ENCODE measurements at places on chromosomes 6 and 20.
A peak's percentile ranks its signal among the peaks of the same experiment; 100 is the strongest.

- DNase-seq: no peak
Measured at GRCh38 chr20:40393197-40394079, 295.6 kb downstream of the MAFB start.

- no peak for DNase-seq
Measured at GRCh38 chr20:32966382-32966781, 37.9 kb downstream of the SUN5 start.

GRCh38 chr6:70669133-70669532 lies 1.4 kb downstream of the SMAP1 start:
- no peak for DNase-seq

DNA sequence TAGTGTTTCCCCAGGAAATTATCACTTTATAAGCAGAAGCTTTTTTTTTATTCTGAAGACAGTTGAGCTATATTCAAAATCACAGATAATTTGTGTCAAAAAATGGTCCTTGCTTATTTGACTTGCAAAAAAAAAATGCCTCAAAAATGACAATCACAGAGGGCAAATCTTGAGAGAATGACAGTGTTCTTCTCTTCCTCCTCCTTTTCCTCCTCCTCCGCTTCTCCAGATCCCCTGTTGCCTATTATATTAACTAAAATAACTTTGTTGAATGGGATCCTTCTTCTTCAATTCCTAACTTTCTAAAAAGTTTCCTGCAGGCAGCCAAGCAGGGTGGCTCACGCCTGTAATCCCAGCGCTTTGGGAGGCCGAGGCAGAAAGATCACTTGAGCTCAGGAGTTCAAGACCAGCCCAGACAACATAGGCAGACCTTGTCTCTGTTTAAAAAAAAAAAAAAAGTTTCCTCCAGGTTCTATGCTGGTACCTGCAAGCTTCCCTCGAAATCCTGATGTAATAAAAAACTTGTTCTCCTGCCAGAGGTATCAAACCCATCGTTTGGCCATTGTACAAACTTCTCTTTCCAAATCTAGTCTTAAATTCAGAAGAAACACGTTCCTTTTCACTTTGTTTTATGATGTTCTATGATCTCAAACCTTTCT lies 128.6 kb downstream of the IPCEF1 start:
- DNase-seq: no peak

DNA sequence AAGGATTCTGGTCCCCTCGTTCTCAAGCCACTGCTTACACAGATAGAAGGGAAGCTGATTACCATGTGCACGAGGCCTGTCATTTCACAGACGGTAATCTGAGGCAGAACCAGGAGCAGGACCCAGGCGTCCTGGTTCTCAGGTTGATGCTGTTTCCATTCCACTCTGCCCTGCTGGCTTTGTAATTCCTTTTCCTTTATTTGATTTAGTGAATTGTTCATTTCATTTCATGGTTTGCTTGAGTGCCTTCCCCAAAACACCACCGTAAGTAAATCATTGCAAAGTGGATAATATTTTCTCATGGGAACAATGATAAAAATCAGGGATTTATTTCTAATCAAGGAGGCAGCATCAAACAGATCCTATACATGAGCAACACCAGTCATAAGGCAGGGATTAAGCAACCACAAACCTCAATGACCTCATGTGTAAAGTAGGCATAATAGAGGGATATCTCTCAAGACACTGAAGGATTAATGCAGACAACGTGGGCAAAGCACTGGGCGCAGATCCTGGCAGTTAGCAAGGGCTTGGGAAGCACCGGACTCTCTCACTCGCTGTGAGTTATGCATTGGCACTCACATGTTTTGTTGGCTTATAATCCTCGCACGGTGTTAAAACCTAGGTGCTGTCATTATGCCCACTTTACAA lies 229.5 kb upstream of the FOXQ1 start:
- DNase-seq: no peak

DNA sequence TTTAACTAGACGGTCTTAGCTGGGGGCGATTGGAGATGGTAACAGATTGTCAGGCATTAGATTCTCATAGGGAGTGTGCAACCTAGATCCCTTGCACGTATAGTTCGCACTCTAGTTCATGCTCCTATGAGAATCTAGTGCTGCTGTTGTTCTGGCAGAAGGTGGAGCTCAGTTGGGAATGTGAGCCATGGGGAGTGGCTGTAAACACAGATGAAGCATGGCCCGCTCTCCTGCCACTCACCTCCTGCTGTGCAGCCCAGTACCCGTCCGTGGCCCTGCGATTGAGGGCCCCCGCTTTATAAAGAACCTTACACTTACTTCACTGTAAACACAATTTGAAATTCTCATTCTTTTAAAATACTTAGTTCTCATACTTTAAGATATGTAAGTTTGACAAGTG lies 339.4 kb downstream of the CDH26 start:
- no peak for DNase-seq

GRCh38 chr6:79894939-79895338 lies 52.4 kb downstream of the ELOVL4 start:
- DNase-seq: no peak

GRCh38 chr6:56025795-56026194 lies 150.4 kb upstream of the BMP5 start:
- DNase-seq: no peak

- DNase-seq: no peak
Measured at GRCh38 chr6:22102671-22103070, 194.2 kb downstream of the PRL start.

- no peak for DNase-seq
Measured at GRCh38 chr6:71446470-71446869, 157.9 kb downstream of the OGFRL1 start.

DNA sequence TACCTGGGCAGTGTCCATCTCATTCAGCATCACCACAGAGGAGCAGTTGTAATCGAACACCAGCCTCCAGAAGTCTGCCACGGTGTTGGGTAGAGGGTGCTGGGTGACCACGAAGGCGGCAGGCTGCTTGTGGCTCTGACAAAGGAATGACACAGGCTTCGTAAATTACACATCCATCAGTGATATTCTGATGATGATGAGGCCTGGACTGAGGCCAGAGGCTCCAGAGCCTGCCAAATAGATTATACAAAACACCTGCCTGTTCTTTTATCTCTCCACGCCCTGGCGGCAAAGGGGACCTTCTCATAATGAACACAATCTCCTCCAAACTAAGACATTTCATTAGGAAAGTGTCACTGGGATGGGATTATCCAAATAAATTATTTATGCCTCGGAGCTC lies 480.2 kb upstream of the CHD6 start:
- no peak for DNase-seq

GRCh38 chr6:46137387-46137786 lies 7.6 kb downstream of the ENPP4 start:
- DNase-seq: no peak

DNA sequence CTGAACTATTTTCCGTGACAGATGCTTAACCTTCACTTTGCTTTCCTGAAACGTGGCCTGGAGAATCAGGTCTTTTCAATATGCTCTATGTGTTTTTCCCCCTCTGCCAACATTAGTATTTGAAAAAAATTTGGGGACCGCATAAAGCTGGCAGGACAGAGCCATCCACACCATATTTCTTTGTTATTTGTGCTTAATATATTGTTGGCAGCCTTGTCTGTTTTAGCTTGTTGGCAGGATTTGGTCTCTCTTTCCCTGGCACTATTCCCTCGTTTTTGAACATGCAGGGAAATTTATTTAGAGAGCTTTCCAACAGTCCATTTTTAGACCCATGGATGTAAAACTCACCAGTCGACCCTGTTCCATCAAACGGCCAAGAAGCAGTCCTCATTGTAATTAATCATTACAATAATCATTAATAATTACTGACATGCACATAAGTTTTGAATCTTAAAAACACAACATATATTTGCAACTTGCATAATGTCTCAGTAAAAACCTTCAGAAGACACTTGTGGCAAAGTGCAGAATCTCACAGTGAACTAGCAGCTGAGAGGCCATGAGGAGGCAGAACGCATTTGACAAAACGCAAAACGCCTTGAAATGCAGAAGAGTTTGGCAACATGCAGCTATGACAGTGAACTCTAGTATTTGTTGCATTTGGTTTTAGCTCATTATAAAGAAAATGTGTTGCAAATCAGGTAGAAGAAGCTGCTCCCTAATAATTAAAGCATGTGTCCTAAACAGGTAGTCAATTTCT lies 514.2 kb downstream of the C6orf118 start:
- no peak for DNase-seq

GRCh38 chr6:145964948-145965366 lies 799 bp upstream of the SHPRH start:
- DNase-seq: no peak

DNA sequence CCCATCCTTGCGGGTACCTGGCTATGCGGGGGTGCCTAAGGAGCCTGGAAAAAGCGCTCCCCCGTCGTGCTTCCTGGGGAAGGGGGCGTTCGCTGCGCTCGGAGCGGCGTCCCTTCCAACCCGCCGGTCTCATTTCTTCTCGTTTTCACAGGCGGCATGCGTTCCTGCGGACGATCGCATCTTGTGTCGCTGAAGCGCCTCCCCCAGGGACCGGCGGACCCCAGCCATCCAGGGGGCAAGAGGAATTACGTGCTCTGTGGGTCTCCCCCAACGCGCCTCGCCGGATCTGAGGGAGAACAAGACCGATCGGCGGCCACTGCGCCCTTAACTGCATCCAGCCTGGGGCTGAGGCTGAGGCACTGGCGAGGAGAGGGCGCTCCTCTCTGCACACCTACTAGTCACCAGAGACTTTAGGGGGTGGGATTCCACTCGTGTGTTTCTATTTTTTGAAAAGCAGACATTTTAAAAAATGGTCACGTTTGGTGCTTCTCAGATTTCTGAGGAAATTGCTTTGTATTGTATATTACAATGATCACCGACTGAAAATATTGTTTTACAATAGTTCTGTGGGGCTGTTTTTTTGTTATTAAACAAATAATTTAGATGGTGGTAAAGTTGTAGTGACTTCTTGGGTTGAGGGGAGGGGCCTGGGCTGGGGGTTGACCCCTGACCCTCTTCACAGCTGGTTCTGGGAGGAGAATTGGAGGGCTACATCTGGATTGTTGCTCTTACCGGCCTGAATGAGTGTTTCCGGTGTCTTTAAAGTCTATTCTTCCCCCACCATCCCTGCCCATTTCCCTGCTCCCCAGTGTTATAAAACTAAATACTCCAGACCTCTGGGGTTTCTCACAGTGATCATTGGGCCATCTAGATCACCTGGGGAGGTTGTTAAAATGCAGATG lies 1.1 kb downstream of the ID1 start:
- no peak for DNase-seq

- DNase-seq: no peak
Measured at GRCh38 chr6:82484001-82484400, 120.4 kb downstream of the TPBG start.

DNA sequence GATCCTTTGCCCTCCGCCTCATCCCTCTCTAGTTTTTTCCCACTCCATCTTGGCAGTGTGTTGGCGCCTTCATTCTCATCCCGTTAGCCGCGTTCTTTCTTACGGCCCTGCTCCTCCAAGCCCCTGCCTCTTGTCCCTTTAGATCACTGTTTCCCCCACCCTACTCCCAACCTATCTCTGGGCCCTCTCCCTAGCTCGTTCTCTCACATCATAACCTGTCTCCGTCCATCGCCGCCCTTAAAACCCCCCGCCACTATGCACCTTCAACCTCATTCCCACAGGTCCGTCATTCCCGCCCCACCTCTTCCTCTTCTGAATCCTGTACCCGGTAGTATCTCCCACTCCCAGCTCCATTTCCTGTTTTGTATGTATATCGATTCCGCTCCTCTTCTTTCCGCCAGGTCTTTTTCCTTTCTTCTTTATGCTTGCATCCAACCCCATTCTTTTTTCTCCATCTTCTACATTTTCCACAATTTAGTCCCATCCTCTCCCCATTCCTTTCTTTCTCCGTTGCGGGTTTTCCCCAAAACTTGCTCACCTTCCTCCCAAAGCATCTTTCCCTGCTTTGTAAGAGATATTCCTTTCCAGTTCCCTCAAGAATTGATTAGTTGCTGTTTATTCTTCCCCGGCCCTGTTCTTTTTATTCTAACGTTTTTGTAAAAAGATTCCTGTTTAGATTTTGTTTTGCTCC lies 671 bp downstream of the EFHC1 start:
- DNase-seq: no peak

DNA sequence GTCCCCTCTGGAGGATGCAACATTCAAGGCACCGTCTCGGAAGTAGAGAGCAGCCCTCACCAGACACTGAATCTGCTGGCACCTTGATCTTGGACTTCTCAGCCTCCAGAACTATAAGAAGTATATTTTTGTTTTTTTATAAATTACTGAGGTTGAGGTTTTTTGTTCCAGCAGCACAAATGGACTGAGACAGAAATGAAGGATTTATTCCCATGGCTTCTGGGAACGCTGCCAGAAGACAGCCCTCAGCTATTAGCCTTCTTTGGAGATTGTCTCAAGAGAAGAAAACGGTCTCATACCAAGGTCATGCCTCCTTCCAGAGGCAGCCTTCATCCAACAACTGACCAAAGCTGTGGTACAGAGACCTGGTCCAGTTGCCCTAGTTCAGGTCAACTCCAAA lies 85.4 kb downstream of the CHMP4B start:
- DNase-seq: no peak

GRCh38 chr6:3209114-3210023 lies 18.1 kb downstream of the TUBB2B start:
- DNase-seq: peak; percentile 58

DNA sequence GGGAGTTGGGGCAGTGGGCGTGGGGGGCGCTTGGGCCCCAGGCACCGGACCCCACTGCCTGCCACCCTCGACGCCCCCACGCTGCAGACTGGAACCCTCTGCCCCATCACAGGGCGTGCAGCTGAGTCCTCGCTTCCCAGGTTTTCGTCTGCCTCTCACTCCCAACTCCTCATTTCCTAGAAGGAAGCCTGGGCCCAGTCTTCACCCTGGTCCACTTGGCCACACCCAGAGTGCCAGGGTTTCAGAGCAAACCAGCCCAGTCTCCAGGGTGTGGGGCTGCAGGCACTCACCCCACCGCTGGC lies 30.3 kb downstream of the FRMD1 start:
- no peak for DNase-seq

DNA sequence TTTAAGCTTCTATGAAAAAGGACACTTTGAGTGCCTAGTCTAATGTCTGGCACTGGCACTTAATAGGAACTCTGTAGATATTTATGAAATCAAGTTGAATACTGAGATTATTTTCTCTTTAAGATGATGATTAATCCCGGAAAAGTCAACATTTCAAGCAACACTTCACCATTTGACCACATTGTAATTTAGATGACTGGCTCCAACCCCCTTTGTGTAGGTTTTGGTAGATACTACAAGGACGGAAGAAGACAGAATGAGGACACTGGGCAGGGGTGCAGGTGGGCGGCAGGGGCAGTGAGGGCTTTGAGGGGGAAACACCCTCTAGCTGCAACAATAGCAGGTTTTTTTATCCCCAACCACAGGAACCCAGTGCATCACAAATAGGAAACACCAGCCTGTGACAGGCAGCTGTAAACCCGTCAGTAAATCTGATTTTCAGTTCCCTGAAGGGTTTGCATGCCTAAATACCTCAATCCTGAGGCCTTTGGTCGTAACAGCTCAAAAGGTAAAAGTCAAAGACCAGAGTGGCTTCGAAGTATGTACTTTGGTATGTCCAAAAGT lies 4.6 kb downstream of the DTNBP1 start:
- no peak for DNase-seq

DNA sequence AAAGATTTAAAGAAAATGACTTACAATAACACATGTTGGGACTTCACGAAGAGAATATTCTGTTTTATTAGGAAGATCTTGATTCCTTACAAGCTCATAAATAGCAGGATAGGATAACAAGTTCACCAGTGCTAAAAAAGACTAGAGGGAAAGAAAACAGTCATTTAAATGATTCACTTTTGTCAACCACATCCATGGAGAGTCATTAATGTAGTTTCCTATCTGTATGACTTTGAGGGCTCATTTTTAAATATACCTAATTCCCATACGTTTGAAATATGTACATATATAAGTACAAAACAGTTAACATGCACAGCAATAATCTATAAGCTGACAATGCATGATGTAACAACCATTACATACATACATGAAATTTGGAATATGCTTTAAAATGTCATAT lies 111.1 kb downstream of the TBC1D32 start:
- DNase-seq: no peak
